ENCODE measurements at places on chromosomes 4 and X.
A peak's percentile ranks its signal among the peaks of the same experiment; 100 is the strongest.

- DNase-seq = no peak
Observed at GRCh38 chr4:19982556-19982955, 269.1 kb upstream of the SLIT2 start.

DNA sequence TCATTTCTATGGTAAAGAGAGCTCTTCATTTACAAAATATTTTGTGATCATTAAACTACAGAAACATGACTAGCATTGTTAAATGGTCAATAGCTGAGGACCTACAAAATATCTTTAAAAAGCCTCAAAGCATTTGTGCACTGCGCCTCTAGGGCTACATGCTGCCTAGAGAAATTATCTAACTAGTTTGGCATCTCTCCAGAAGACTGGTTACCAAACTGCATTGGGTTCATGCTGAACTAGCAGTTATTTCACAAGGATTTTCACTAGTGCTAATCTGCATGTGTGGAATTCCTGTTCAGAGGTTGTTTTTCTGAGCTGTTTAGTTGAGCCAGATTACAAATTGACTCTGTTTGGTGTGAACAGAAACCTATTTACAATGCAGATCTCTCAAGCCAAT, 58.5 kb upstream of the PITX2 start:
- DNase-seq = no peak

DNA sequence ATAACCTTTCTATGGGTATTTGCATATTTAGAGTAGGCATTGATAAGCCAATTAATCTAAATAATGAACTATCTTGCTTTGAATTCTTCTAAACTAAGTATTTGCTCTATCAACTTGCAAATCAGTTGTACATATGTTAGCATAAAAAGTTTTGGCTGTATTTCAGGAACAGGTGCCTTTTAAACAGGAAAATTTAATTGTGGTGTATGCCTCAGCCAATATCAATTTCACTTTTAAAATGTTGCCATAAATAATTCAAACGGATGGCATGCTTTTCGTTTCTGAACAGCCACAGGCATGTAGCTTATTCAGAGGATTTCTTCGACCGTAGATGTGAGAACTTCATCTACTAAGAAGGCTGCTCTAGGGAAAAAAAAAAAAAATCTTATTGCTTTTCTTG, 99.9 kb downstream of the DCLK2 start:
- DNase-seq = no peak

DNA sequence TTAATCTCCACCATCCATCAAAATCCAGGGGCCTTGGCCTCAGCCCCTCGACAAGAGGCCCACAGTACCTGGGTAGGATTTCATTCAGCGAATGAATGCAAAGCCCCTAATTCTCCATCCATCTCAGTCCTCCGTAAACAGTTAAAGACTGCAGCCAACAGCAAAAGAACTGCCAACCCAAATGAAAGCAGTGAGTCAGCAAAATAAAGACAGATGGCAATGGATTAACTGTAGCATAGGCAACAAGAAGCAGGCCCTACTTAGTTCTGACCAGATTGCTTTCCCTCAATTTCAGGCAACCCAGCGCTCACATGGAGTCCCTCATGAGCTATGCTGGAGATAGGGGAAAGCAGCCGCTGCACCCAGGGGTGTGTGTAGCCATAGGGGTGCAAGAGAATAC, 21.4 kb downstream of the PLAC1 start:
- no peak for DNase-seq

DNA sequence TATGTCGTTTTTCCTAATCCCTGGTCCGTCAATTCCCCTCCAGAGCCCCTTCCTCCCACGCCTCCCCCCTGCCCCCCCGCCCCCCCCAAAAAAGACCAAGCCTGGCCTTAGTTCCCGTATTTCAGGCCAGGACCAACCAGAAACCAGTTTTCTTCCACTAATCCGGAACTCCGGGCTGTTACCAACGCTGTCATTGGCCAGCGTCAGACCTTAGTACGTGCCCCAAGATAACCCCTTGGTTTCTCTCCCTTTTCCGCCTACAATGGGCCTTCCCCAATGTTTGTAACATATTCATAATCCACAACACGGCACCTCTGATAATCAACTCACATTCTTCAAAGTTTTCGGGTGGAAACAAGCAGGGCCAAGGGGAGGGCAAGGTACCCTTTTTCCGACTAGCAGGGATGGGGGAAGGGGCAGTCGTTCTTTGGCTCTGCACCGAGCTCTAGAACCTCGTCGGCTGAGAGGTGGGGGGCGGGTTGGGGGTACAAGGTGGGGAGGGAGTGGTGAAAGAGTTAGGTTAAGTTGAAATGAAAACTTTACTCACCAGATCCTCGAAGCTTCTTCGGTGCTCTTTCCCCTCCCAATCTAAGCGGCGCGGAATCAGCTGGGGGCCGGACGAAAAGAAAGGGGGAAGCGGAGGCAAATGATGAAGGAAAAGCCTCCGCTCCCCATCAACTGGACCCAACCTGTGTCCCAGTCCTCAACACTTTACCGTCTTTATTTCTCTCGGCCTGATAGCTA, 1.5 kb downstream of the BRWD3 start:
- DNase-seq = peak; percentile 87

GRCh38 chr4:127479031-127479622, 153.6 kb upstream of the INTU start:
- no peak for DNase-seq

GRCh38 chrX:129717892-129718291, 20.9 kb upstream of the XPNPEP2 start:
- no peak for DNase-seq

DNA sequence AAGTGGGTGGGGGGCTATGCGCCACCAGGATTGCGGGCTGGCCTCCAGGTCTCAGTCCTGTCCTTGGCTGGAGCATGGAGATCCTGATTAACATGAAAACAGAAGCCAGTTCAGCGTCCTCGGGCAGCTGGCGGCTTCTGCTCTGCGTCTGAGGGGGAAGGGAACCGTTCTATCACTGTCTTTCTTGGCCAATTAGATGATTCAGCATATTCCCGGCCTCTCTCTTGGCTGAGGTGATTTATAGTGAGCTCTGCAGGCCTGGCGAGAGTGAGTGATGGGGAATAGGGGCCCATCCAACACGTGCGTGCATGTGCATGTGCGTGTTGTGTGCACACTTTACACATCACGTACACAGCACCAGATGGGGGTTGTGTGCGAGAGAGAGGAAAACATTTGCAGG, 145.8 kb upstream of the ATP6AP2 start:
- no peak for DNase-seq
